ENCODE measurements at places on chromosomes 5 and 9.

GRCh38 chr5:160097991-160098390 lies 21.3 kb downstream of the PWWP2A start:
- DNase-seq, result no peak

DNA sequence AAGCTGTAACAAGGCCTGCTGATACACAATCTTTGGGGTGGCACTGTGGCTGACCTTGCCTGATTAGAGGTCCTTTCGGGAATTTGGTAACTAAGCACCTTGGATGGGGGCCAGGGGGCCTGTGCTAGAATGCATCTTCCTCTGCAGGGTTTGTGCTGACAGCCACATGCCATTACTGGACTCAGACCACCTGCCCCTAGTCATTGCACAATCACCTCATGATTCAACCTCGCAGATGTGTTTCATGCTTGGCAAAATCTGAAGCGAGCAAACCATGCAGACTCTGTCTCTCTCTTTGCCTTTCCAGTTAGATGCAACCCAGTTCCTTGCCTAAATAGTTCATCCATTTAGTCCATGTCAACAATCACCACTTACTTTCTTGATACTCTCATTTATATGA lies 96.5 kb upstream of the ERCC6L2 start:
- no peak for DNase-seq

GRCh38 chr9:16217943-16218701 lies 652.3 kb downstream of the BNC2 start:
- no peak for DNase-seq

DNA sequence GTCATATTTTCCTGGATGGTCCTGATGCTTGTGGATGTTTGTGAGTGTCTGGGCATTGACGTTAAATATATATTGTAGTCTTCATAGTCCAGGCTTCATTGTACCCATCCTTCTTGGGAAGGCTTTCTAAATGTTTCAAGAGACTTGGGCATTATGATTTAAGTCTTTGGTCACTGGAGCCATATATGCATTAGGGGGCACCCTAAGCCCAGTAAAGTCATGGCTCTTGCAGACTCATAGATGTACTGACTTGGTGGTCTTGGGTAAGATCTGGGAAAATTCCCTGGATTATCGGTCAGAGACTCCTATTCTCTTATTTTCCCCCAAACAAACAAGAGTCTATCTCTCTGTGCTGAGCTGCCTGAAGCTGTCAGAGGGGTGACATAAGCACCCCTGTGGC lies 271.1 kb downstream of the TRIM36 start:
- no peak for DNase-seq

DNA sequence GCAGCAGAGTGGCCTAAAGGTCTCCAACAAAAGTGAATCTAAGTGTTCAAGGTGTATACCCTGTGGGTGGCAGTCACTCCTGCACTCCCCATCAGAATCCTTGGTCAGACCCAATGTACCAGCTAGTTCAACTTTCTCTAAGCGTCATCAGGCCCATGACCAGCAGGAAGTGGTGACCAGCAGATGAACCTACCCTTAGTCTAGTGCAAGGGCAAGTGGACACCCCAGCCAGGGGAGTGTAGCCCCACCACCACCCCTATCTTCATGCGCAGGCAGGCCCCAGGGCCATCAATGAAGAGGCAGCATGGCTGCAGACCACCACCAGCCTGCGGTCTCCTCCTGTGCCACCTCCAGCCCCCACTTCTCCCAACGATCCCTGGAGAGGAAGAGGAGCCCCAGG lies 213.1 kb downstream of the AGTPBP1 start:
- DNase-seq, result no peak

DNA sequence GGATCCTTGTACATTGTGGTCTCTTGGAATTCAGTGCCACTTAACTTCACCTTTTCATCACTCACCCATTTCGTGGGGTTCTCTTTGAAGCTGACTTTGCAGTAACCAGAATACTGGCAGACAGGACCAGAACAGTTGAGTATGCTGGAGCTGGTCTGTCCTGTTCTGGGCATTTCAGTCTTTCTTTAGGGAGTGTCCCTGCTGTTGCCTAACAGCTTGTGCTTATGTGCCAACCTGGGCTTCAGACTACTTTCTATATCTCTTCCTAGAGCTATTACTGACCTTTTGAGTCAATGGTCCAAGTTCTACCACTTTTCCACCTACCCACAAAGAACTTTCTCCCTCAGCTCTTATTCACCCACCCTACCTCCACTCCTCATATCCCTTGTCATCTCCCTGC lies 10.0 kb upstream of the INSL6 start:
- no peak for DNase-seq

DNA sequence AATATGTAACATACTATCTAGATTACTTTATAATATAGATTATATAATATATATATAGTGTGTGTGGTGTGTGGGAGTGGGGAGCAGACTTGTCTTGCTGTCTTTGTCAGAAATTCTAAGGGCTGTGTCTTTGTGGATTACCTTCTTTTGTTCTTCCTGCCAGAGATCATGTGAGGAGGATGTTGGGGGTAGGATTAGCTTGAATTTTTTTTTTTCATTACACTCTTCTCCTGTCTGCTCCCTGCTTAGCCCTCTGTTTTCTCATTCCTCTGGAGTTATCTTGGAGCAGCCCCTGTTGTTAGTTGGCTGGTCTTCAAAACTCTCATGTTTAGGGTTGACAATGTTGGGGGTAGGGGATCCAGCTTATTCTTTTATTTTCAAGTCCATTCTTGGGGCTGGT lies 21.0 kb upstream of the C9orf40 start:
- DNase-seq, result no peak

Measured in stimulated activated CD8-positive, alpha-beta memory T cell treated with anti-CD3 and anti-CD28 coated beads, Interleukin-4, amount 100 ng/mL, for 1 hour (primary cell).